ENCODE measurements at places on chromosomes 2 and 18. TPM values are rescaled to one million over a fixed set of nuclear protein-coding genes. Genes with fewer than 3 reads are reported as not detected.
A peak's percentile ranks its signal among the peaks of the same experiment; 100 is the strongest.

- no peak overlapping the region for H3K4me3 ChIP-seq
- peaks cover 2% of the 10 kb centered on the region for H3K27me3 ChIP-seq
- DNase-seq = no peak
- H3K4me1 ChIP-seq = peaks cover 19% of the 10 kb centered on the region
- H3K27ac ChIP-seq = no peak overlapping the region
Observed at GRCh38 chr2:190785334-190785733, 95.3 kb upstream of the GLS start.

- no peak overlapping the region for H3K27ac ChIP-seq
- no peak for DNase-seq
- peaks cover 4% of the 10 kb centered on the region for H3K4me1 ChIP-seq
- no peak overlapping the region for H3K4me3 ChIP-seq
- no peaks in the 10 kb centered on the region for H3K27me3 ChIP-seq
Observed at GRCh38 chr18:28728891-28729290, 552.0 kb upstream of the CDH2 start.

C2orf15 gene
- total RNA-seq = not detected

DNA sequence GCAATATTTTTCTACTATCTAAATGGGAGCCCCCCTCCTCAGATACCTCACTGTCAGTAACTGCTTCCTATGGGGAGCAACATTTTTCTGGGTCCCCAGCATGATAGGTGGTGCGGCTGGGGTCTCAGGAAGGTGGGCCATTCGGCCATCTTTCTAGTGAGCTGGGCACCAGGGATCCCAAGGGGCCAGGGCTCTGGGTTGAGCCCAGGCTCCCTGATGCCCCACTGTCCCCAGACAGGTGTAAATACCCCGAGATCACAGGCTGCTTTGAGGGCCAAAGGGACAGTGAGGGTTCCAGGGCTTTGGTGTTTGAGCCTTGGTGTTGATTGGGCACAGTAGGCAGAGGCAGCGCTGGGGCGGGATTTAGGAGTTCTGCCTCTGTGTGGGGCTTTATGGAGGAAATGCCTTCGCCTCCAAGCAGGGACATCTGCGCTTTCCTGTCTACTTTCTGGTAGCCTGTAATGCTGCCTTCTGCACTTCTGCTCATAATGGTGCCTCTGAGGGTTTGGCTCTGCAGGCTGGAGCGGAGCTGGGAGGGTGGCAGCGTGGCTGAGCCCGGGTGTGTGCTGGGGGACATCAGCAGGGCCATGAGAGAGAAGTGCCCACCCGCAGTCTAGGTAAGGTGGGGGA lies 5.3 kb downstream of the ITM2C start:
- no peak for DNase-seq
- H3K36me3 ChIP-seq = no peaks in the 10 kb centered on the region
- no peaks in the 10 kb centered on the region for H3K4me1 ChIP-seq
- H3K27ac ChIP-seq = no peak overlapping the region
- peaks cover 12% of the 10 kb centered on the region for H3K27me3 ChIP-seq
- no peak overlapping the region for H3K4me3 ChIP-seq

ITGB6 gene
- total RNA-seq = not detected

- no peak overlapping the region for H3K4me3 ChIP-seq
- no peak overlapping the region for H3K27ac ChIP-seq
- no peaks in the 10 kb centered on the region for H3K4me1 ChIP-seq
- H3K36me3 ChIP-seq = no peaks in the 10 kb centered on the region
- DNase-seq = no peak
Observed at GRCh38 chr2:62293151-62293489, 97.2 kb downstream of the B3GNT2 start.

- H3K36me3 ChIP-seq = no peaks in the 10 kb centered on the region
- H3K27ac ChIP-seq = no peak overlapping the region
- no peaks in the 10 kb centered on the region for H3K27me3 ChIP-seq
- no peaks in the 10 kb centered on the region for H3K4me1 ChIP-seq
Observed at GRCh38 chr18:39806525-39806924, 2148.5 kb upstream of the PIK3C3 start.

- DNase-seq = peak; percentile 10
- no peak overlapping the region for H3K27ac ChIP-seq
Observed at GRCh38 chr2:144703852-144704708, 184.2 kb upstream of the ZEB2 start.

- DNase-seq = no peak
- H3K4me3 ChIP-seq = no peak overlapping the region
- H3K27me3 ChIP-seq = no peaks in the 10 kb centered on the region
- H3K27ac ChIP-seq = no peak overlapping the region
Observed at GRCh38 chr2:30332791-30333453, 101.6 kb downstream of the LBH start.

DNA sequence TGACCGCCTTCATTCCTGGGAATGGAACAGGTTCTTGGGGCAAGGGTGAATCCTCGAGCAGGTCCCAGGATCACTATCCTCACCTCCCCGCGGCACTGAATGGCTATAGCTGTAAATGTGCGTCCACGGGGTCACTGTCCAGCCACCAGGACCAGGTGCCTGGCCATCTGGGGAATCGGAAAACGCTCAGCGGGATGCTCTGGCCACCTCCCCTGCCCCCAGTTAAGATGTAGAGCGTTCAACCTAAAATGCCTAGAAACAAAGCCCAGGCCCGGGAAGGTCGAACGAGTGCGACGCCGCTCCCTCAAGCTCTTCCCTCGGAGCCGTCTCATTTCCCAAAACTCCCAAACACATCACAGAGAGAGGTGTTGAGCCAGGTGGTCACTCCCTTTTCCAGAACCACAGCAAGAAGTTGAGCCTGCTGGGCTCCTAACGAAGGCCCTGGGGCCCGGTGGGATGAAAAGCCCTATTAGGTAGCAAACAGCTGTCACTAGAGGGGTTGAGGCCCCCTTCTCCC lies 795 bp upstream of the CAPN10 start:
- peak overlapping the region; percentile 74 for H3K27ac ChIP-seq
- no peak for DNase-seq
- H3K36me3 ChIP-seq = peaks cover 6% of the 10 kb centered on the region
- H3K4me3 ChIP-seq = peak overlapping the region; percentile 76

- H3K27ac ChIP-seq = no peak overlapping the region
- H3K27me3 ChIP-seq = no peaks in the 10 kb centered on the region
Observed at GRCh38 chr2:8525582-8526402, 156.1 kb upstream of the ID2 start.

KLF7 gene
- 53.7 TPM for total RNA-seq

- H3K36me3 ChIP-seq = no peaks in the 10 kb centered on the region
- H3K4me3 ChIP-seq = no peak overlapping the region
- DNase-seq = no peak
- no peak overlapping the region for H3K27ac ChIP-seq
- H3K4me1 ChIP-seq = no peaks in the 10 kb centered on the region
- H3K27me3 ChIP-seq = no peaks in the 10 kb centered on the region
Observed at GRCh38 chr2:71933467-71934319, 214.0 kb downstream of the CYP26B1 start.

GRCh38 chr2:168698969-168699368 lies 103.5 kb upstream of the NOSTRIN start:
- H3K27me3 ChIP-seq = no peaks in the 10 kb centered on the region
- H3K36me3 ChIP-seq = no peaks in the 10 kb centered on the region
- no peaks in the 10 kb centered on the region for H3K4me1 ChIP-seq
- H3K27ac ChIP-seq = no peak overlapping the region
- H3K4me3 ChIP-seq = no peak overlapping the region
- no peak for DNase-seq

LYPD1 gene
- total RNA-seq = 76.6 TPM

DNA sequence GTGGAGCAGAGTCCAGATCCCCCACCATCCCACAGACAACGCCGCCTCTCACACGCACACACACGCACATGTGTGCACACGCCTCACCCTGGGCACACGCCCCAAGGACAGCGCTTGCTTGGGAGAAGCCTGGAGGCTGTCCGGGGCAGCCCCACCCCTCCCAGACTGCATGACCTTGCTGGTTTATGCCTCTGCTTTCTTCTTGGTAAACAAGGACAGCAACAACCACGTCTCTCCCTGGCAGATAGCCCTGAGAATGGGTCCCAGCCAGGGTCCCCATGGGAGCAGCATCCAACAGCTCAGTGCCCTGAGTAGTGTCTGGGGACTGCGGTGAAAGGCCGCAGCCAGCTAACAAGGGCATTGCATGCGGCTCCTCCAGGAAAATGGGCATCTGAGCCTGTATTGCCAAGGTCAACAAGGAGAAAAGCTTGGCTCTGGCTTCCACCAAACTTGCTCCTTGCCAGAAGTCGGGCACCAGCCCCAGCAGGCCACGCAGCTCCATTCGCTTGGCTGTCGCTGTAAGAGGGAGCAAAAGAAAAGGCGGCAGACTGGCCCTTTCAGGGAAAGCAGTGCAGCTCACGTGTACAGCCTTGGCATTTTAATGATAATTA lies 234.6 kb downstream of the EIPR1 start:
- no peak overlapping the region for H3K27ac ChIP-seq
- no peak for DNase-seq
- H3K27me3 ChIP-seq = no peaks in the 10 kb centered on the region
- H3K4me3 ChIP-seq = no peak overlapping the region

DNA sequence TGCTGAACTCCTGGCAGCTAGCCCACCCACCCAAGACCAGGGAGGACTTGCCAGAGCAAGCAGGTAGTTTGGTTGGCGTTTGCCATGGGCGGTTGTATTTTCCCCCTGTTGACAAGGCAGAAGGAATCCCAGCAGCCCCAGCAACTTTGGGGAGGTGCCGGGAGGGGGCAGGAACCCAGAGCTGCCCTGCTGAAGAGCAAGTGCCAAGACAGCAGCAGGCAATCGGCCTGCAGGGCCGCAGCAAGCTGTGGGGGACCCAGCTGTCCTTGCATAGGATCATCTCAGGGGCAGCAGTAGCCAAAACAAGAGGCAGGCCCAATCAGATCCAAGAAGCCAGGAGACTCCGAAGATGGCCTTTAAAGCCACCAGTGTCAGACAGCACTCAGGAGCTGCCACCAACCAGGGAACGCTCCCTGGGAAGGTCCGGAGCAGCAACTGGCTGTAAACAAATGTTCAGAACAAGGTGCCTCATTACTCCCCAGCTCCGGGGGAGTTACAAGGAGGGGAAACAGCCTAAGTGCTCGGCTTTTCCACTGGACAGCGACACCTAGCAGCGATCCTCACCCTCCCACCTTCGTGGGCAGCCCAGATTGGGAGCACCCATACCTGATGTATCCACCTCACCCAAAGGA lies 2.1 kb downstream of the ST8SIA5 start:
- H3K36me3 ChIP-seq = no peaks in the 10 kb centered on the region
- peaks cover 53% of the 10 kb centered on the region for H3K27me3 ChIP-seq
- H3K4me1 ChIP-seq = peaks cover 4% of the 10 kb centered on the region
- H3K27ac ChIP-seq = no peak overlapping the region
- H3K4me3 ChIP-seq = no peak overlapping the region
- no peak for DNase-seq

- DNase-seq = no peak
- peaks cover 18% of the 10 kb centered on the region for H3K4me1 ChIP-seq
- no peak overlapping the region for H3K27ac ChIP-seq
- no peaks in the 10 kb centered on the region for H3K36me3 ChIP-seq
Observed at GRCh38 chr2:42361728-42362283, 789 bp upstream of the COX7A2L start.

DNA sequence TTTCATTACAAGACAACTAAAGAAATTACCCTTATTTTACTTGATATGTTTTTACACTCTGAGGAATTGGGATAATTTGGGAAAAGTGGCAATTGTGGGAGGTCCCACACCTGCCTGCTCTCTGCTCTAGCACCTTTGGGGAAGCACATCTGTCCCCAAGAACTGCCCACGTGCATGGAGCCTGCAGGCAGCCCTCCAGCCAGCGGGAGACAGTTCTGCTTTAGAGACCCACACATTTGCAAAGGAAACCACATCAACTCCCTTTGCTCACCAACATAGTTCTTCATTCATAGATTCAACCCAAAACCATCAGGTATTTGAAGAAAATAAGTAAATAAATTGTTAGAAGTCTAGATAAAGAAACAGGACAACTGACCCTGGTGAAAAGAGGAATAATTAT lies 239.9 kb upstream of the ID2 start:
- no peak overlapping the region for H3K4me3 ChIP-seq
- H3K36me3 ChIP-seq = no peaks in the 10 kb centered on the region
- H3K27me3 ChIP-seq = no peaks in the 10 kb centered on the region
- no peaks in the 10 kb centered on the region for H3K4me1 ChIP-seq
- no peak overlapping the region for H3K27ac ChIP-seq

DNA sequence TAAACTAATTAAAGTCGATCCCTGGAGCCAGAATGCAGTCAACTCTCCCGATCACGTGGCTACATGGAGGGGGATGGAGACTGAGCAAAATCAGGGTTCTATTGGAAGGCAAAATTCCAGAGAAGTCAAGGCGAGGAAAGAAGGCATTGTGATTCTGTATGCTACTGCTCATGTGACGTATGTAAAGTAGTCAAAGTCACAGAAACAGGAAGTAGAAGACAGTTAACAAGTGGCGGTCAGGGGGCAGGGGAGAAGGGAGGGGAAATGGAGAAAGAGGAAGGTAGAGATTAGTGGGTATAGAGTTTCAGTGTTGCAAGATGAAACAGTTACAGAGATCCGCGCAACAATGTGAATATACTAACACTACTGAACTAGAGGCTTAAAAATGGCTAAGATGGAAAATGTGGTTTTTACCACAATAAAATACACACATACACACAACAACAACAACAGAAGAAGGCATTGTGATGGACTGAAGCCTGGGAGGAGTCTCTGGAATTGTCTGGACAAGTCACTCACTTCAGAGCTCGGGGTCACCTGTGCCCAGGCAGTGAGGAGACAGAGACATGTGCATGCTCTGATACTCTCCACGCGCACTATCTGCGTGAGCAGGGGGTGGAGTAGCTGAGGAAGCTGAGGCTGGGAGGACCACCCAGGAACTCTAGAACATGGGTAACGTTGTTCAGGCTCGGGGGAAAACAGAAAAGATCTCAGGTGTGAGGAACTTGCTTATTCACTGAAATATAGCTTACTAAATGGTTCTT lies 89.9 kb upstream of the CDCA7 start:
- H3K27me3 ChIP-seq = no peaks in the 10 kb centered on the region
- H3K4me1 ChIP-seq = no peaks in the 10 kb centered on the region
- H3K36me3 ChIP-seq = no peaks in the 10 kb centered on the region
- no peak overlapping the region for H3K27ac ChIP-seq

- H3K4me3 ChIP-seq = no peak overlapping the region
- no peak overlapping the region for H3K27ac ChIP-seq
- DNase-seq = no peak
- no peaks in the 10 kb centered on the region for H3K36me3 ChIP-seq
- no peaks in the 10 kb centered on the region for H3K27me3 ChIP-seq
- no peaks in the 10 kb centered on the region for H3K4me1 ChIP-seq
Observed at GRCh38 chr2:2892892-2893291, 484.7 kb downstream of the EIPR1 start.

- H3K4me3 ChIP-seq = no peak overlapping the region
- no peak overlapping the region for H3K27ac ChIP-seq
- no peaks in the 10 kb centered on the region for H3K27me3 ChIP-seq
- DNase-seq = no peak
- H3K4me1 ChIP-seq = peaks cover 6% of the 10 kb centered on the region
Observed at GRCh38 chr2:156448766-156449165, 12.6 kb downstream of the GPD2 start.

DNA sequence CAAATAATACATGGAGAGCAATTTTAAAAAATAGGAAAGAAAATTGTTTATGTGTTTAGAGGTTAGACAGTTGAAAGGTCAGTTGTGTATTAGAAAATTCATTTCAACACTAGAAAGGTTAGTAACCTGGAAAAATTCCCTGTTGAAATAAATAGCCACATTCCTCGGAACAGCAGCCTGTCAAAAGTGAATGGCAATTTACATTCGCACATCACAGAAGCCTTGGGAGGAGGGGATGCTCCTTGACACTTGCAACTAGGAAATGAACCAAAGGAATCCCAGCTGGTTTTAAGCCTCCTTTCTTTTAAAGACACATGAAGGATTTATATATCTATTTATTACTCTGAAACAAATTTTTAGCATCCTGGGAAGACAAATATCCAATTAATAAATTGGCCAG lies 653.5 kb upstream of the LRRTM4 start:
- H3K27me3 ChIP-seq = no peaks in the 10 kb centered on the region
- DNase-seq = no peak
- no peak overlapping the region for H3K27ac ChIP-seq
- no peak overlapping the region for H3K4me3 ChIP-seq

ABCG5 gene
- not detected for total RNA-seq

DNMT3A gene
- total RNA-seq = 67.0 TPM

Measured in endothelial cell of umbilical vein (primary cell).